ENCODE measurements at places on chromosomes 13 and 19.

DNA sequence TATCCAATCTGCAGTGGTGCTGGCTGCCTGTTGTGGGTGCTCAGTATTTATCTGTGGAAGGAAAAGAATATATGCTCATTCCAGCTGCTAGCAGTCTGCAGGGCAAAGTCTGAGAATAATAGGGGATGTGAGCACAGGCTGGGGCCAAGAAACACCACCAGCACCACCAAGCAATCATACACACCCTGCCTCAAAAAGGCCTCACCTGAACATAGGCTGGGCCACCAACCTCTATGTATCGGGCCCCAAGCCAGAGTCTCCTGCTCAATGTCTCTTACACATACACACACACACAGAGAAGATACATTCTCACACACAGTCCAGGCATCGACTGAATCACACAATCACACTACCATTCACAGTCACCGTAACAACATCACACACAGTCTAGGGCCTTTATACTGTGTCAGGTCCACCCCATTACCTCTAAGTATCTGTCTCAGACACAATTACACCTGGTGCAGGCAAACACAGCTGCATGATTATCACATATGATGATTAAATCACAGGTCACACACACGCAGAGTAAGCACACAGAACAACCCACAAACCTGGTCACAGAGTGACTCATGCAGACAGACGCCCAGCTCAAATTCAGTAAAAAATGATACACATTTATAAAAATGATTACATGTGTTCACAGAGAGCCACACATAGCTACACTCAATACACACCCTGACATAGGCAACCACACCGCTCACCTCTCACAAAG is 1.3 kb upstream of the ZSCAN22 start:
- DNase-seq, result no peak

GRCh38 chr13:104586051-104586746 is 1520.0 kb upstream of the SLC10A2 start:
- DNase-seq, result no peak

- DNase-seq, result no peak
These were observed 48.2 kb upstream of the RNF113B start for GRCh38 chr13:98225036-98225940.

DNA sequence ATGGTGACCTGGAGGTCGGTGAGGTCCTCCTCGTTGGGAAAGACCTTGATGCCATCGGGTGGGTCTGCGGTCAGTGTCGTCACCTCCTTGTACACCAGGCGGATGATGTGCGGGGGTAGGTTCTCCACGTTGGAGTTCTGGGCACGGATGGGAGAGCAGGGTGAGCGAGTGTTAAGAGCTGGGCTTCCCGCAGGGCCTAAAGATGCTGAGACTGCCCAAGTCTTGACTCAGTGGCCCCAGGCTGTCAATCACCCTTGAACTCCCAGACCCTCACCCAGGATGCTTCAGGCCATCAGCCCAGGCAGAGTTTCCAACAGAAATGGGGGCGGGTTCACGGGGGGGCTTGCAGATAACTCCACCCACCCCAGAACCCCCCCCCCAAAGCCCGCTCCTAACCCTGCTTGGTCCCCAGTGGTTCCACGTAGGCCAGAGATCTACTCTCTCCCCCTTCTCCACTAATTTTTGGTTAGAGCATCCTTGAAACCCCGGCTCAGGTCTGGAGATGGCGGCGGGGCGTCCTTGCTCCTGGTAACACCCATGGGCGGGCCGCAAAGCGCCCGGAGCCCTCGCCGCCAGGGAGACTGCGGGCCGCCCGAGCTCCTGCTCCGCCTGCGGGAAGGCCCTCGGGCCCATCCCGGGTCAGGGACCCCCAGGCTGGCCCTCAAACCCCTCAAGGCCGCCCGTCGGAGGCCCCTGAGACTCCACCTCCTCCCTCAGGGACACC is 600 bp downstream of the UBE2S start:
- no peak for DNase-seq

GRCh38 chr19:45601115-45601514 is 897 bp downstream of the GPR4 start:
- no peak for DNase-seq

DNA sequence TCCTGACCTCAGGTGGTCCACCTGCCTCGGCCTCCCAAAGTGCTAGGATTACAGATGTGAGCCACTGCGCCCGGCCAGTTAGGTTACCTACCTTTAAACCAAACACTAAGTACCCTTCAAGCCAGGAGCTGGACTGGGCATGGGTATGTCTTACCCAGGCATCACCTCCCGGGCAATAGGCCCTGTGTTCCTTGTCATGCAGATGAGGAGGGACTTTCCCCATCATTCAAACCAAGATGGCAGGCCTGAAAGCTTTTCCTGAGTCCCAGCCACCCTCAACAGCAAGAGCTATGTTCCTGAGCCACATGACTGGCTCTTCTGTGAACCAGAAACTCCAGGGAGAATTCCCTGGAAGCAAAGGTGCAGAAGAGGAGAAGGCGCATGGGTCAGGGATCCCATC is 9.5 kb downstream of the RAB8A start:
- DNase-seq, result no peak

DNA sequence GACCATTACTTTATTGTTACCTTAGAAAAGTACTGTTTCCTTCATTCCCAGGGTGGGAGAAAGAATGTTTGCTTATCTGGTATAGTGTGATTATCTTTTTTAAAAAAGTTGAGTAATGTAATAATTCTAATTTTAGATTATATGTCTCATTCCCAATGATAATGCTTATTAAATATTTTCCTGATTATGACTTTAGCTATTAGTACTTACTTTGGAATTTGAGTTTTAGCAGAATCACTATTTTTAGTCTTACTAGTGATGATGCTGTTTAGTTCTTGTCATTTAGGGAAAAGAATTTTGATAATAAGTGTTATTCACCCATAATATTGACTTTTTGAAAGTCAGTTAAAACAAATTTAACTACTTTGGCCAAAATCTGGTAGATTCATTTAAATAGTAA is 95.2 kb downstream of the FRY start:
- no peak for DNase-seq

GRCh38 chr13:106927421-106927820 is 359.5 kb upstream of the ARGLU1 start:
- no peak for DNase-seq

DNA sequence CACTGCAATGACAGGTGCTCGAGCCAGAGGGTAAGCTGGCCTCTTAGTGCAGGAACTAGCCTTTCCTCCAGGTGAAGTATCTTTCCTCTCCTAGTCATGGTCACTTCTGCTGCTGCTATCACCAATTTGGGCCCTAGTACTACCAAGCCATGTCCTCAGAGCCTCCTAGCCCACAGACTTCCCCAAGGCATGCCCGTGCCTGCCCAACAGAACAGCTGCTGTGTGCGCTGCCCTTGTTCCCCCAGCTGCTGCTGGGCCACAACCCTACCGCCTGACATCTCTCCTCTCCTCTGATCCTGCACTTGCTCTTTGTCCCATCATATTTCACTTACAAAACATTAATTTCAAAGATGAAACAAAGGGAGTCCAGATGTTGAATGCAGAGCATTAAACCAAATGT is 168.5 kb upstream of the FREM2 start:
- DNase-seq, result no peak

GRCh38 chr19:13398780-13399726 is 107.2 kb downstream of the CACNA1A start:
- no peak for DNase-seq

DNA sequence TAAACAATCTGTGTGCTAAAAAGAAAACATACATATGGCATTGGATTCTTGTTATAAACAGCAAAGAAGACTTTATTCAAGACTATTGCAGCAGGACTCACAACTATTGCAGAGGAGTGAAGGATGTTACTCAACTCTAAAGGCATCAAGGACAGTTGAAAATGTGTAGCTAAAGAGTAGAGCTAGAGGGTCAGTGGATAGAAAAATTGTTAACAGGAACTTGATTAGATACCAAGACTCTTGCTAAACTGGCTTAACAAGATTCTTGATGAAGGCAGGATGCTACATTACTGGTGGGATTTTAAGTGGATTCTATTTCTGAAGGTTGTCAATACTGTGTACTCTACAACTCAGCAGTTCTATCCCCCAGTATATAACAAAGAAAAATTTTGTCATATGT is 1183.3 kb downstream of the SLITRK1 start:
- no peak for DNase-seq

- no peak for DNase-seq
These were observed 12.1 kb upstream of the EHD2 start for GRCh38 chr19:47700934-47701716.

- DNase-seq, result no peak
These were observed 82.7 kb upstream of the SIAH3 start for GRCh38 chr13:45934283-45934682.

GRCh38 chr13:66275416-66275815 is 954.7 kb downstream of the PCDH9 start:
- no peak for DNase-seq

DNA sequence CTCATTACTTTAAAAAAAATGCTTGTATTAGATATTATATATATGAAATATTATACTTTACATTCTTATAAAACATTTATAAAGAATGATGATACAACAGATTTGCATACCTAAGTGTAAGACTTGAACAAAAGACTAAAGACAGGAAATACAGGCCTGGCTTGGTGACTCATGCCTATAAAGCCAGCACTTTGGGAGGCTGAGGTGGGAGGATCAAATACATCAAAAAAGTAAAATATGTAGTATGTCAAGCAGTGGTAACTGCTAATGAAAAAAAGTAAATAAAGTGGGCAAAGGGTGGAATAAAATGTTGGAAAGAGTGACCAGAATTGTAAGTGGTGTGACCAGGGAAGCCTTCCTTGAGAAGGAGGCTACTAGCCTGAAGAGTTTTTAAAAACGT is 133.7 kb downstream of the GGACT start:
- DNase-seq, result no peak

DNA sequence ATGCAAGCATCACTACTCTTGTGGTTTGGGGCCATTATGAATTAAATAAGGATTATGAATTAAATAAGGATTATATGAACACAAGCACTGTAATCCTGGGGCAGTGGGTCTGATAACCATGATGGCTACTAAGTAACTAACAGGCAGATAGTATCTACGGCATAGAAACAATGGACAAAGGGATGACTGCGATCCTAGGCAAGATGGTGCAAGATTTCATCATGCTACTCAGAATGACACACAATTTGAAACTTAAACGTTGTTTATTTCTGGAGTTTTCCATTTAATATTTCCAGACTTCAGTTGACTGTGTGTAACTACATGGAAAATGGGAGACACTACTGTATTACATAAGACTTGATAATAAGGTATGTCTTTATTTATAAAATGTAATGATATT is 15.1 kb downstream of the KCNRG start:
- no peak for DNase-seq

DNA sequence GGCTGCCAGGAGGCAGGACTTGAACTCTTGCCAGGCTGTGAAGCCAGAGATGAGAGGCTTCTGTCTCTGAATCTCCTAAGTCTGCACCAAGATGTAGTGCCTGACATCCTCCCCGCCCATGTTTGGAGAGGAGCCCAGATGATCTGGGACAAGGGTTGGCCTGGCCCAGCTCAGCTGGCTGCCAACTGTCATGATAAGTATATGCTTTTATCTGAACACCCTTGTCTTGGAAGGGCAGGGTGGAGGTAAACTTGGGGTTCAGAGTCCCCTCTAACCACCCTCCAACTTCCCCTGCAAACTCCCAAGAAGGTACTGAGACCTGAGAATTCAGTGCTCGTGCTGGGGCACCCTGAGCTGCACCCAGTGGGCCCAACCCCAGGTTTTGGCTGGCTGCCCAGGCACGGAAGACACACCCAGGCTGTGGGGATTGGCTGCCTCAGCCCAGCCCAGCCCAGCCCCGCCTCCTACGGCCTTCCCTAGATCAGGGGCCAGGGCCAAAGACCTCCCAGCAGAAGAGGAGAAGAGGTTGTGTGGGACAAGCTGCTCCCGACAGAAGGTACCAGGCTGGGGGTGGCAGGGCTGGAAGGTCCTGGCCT is at the start of gene CYP4F12:
TSS of gene CYP4F12 (plus strand) at position 508 of the 596 bp plus-strand sequence. CDS start 443 bp downstream, outside the sequence.
- DNase-seq, result no peak

GRCh38 chr13:67076378-67076777 is 153.8 kb downstream of the PCDH9 start:
- DNase-seq, result no peak

DNA sequence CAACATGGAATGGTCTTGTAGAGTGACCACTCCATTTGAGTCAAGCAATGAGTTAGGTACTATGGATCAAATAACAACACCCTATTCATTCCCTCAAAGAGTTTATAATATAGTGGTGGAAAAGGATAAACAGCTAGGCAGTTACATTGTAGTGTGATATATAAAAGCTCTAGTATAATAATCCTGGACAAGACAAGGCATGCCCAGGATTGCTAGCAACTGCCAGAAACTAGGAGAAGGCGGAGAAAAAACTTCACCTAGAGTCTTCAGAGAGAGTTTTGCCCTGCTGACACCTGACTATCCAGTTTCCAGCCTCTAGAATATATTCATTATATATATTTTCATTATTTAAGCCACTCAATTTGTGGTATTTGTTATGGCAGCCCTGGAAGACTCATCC is 530.6 kb downstream of the KLF12 start:
- DNase-seq, result no peak
